ENCODE measurements at places on chromosomes 2 and 18.
A peak's percentile ranks its signal among the peaks of the same experiment; 100 is the strongest.

GRCh38 chr18:49446481-49446880 is 14.0 kb downstream of the DYM start:
- no peak for DNase-seq

- DNase-seq = no peak
Observed at GRCh38 chr2:64637931-64638330, 15.8 kb downstream of the SERTAD2 start.

GRCh38 chr18:49961271-49961670 is 147.9 kb upstream of the ACAA2 start:
- no peak for DNase-seq

GRCh38 chr2:40370007-40370395 is 81.9 kb downstream of the SLC8A1 start:
- no peak for DNase-seq

- DNase-seq = no peak
Observed at GRCh38 chr2:96115631-96116423, 544 bp downstream of the ADRA2B start.

- no peak for DNase-seq
Observed at GRCh38 chr2:133193544-133194361, 374.5 kb downstream of the NCKAP5 start.

- no peak for DNase-seq
Observed at GRCh38 chr18:51089691-51090090, 59.7 kb downstream of the SMAD4 start.

DNA sequence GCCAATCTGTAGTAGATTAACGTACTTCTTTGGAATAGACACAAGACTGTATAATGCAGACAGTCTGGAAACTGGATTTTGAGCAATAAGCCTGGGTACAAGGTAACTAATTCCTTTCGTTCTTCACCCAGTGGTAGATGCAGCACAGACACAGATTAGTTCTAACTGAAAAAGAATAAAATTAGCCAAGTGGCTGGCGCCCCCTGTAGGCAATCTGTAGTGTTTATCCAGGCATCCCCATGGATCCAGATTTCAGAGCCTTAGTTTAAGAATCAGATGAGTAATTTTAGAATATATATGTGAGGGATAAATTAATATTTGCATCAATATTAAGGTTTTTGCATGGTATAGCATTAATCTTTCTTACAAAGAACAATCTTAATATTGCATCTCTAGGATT is 563.9 kb downstream of the DCC start:
- DNase-seq = no peak

DNA sequence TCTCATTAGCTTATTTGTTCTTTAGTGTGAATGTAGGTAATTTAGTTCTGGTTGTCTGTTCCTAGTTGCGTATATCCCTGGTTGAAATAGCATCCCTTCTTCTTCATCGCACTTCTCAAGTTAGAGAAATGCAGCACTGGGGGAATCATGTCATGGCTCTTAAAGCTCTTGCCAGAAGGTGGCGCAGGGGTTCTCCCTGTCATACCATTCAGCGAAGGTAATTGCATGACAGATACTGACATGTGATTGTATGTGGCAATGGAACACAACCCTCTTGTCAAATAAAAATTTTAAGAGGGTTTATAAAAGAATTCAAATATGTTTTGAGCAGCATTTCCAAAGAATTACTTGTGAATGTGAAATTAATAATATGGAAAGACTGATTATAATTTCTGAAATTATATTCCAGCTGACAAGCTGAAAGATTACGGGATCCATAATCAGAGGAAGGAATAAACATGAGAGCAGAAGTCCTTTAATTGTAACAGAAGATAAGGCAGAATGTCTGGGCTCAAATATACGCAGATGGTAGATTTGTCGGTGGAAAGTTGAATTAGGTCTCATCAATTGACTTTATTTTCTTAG is 411.7 kb downstream of the DSEL start:
- no peak for DNase-seq

GRCh38 chr18:25144820-25145219 is 207.1 kb downstream of the ZNF521 start:
- DNase-seq = no peak

DNA sequence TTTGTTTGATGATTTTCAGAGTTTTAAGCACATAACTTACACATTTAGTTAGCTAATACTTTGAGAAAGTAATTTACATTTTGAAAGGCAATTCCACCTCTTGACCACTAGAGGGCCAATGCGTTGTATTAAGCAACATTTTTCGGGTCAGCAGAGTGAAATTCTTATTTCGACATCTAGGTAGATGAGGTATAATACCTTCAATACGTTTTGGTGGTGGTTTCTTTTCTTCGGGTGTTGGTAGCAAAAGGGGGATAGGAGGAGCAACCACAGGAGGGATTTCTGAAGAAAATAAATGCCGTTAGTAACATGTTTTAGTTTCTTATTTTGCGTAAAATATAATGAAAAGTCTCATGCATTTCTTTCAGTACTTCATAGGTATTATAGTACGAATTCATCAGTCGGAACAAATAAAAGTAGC is 106.3 kb downstream of the TTN start:
- peak; percentile 13 for DNase-seq

DNA sequence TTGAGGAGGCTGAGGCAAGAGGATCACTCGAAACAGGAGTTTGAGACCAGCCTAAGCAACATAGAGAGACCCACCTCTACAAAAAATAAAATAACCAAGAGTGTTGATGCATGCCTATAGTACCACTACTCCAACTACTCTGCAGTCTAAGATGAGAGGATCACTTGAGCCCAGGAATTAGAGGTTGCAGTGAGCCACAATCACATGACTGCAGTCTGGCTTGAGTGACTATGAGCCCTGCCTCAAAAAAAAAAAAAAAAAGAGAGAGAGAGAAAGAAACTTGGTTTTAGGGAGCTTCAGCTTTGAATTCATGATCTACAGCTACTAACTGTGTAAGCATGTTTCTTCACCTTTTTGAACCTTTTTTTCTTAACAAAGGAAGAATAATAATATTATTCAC is 119.9 kb downstream of the HNMT start:
- no peak for DNase-seq

DNA sequence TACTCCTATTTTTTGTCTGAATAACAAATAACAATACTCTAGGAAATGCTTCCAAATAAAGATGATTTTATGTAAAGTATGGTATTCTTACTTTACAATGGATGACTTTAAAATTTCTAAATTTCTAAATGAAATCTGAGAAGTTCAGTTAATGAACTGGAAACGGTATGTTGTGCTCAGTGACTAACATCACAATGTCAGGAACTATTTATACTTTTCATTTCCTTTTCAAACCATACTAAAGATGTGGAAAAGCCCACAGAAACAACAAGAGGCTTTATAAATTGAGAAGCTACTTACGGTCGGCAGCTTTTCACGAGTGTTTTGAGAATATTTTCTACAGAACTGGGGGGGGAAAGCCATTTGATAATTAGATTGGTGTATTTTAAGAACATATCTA is 31.1 kb downstream of the PSME4 start:
- no peak for DNase-seq

DNA sequence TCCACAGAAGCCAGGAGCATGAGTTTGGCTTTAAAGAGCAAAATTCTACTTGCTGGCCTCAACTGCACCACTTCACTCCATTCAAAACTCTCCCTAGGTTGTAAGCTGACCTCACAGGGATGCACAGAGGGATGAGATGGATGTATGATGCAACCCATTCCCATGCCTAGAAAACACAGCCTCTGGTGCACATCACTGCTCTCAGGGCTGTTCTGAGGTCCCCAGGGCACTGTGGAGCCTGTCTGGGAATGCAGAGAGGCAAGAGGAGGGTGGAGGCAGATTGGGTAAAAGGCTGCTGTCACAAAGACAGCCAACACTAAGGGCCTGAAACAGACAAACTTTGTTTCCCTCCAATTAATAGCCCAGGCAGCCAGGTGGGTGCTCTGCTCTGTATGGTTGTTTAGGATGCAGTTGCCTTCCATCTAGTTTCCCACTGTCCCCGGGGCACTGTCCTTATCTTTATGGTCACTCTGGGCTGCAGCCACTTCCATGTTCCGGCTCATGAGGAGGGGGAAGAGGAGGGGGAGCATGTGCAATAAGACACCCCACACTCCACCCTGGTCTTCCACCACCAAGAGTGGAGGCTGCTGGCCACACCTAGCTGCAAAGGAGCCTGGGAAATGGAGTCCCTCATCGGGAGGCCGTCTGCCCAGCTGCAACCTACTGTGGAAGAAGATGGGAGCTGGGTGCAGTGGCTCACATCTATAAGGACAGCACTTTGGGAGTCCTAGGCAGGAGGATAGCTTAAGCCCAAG is 7.0 kb downstream of the GPR45 start:
- no peak for DNase-seq

- no peak for DNase-seq
Observed at GRCh38 chr2:28558158-28558820, 62.4 kb downstream of the PLB1 start.

DNA sequence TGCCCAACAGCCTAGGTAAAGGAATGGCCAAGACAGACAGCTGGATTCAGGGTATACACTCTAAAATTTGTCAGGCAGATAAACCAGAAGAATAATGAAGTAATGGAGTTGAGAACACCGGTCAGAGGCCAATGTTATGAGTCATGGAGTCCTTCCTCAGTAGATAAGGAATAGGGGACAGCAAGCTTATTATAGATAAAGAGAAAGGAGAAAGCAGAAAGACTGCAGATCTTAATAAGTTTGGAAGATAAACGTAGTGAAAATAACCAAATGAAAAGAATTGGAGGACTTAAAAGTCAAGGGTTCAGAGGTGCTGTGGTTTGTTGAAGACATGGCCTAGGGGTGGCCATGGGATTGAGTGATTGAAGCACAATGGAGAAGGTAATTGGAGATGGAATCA is 63.5 kb upstream of the NFE2L2 start:
- no peak for DNase-seq

- no peak for DNase-seq
Observed at GRCh38 chr2:119181791-119182445, 23.4 kb upstream of the C1QL2 start.

GRCh38 chr2:174035117-174035635 is 70.0 kb upstream of the SP3 start:
- DNase-seq = no peak

DNA sequence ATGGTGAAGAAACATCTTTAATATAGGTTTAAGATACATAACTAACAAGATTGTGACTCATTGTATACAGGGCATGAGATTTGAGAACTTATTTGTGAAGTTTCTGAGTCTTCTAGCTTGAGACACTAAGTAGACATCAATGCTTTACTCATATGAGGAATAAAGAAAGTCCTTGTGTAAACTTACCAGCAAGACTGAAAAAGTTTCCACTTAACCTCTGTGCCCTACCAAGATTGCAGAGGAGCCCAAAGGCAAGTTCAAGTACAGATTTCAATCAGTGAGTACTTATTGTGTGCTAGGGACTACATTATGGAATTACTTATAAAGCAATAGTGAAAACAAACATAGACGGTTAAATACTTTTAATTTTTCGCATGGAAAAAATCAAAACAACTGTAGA is 1041.2 kb upstream of the CELF4 start:
- DNase-seq = no peak

DNA sequence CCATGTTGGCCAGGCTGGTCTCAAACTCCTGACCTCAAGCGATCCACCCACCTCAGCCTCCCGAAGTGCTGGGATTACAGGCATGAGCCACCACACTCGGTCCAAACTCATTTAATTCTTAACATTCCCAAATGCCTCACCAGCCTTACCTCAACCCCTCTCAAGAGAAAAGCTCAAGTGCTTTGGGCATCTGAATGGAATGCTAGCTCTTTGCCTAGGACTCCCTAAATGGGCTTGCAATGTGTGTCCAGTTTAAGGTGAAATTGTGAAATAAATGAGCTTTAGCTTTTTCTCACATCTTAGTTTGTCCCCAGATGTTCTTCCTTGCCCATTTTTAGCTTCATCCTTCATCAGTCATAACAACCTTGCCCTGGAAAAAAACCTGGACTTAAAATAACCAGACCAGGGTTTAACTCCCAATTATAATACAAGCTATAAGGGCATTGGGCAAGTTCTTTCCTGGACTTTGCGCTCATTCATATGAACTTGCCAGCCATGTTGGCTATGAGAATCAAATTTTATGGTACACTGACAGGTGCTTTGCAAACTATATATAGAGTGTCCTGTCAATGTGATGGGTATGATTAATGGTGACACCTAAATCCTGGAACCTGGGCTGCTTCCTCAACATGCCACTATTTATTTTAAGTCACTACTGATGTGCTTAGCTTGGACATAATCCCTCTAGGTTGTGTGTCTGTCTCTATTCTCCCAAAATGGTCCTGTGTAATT is 95.1 kb upstream of the SERPINE2 start:
- DNase-seq = no peak

DNA sequence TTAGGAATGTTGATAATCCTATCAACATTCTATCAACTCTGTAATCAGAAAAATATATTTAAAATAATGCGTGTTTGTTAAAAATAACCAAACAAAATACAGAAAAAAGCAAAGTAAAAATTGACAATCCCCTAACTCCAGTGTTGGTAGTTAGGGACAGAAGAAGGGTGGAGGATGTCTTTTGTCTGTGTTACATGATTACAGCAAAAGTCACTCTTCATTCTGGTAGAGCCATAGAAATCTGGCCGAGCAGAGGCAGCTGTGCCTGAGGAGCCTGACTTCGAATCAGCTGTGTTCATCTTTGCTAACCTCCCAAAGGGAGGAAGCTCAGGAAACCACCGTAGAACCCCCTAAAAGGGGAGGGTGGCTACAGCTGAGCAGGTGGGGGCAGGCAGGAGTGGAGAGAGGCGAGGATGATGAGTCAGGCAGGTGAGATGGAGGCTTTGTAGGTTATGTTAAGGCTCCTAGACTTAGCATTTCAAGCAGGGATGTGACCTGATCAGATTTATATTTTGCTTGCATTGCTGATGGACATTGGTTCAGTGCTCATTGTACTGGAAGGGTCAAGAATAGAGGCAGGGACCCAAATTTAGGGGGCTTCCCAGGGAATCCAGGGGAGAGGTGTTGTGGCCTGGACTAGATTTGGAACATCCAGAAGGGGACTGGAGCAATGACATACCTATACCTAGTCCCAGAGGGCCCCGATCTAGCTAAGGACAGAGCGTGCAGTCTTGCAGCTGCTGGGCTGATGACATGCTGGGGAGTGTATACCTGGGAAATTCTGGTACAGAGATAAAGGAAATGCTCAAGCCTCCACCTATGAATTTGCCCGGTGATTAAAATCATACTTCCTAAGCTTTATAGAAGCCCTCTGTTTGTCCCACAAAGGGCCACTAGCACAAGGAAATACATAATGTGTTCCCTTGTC is 95.7 kb downstream of the NEDD4L start:
- DNase-seq = no peak

DNA sequence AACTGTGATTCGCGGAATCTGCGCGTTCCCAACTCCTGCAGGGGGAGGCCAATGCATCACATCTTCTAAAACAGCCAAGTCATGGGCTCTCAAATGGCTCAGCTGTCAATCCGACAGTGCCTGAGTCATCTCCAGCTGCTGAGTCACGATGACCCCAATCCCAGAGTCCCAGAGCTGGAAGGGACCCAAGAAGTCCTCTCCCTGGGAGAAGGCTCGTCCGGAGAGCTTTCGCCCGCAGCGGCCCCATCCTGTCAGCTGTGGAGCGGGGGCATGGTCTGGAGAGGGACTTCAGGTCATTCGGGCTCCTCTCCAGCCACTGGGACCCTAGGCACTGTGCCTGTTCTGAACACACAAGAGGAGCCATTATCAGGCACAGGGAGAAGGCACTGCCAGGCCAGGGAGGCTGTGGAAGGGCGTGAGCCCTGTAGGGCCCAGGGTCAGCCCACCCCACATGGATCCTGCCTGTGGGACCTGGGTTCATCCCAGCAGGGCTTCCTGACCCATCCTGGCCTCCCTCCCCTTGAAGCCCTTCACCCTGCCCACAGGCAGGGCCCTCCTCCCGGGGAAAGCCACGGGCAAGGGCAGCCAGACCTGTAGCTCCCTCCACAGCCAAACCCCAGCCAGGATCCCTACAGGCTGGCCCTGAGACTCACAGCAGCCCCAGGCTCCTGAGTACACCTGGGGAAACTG is 47.6 kb upstream of the GPC1 start:
- no peak for DNase-seq

Measured in stimulated activated naive CD4-positive, alpha-beta T cell (primary cell).